ENCODE measurements at places on chromosomes 5 and 9.

DNA sequence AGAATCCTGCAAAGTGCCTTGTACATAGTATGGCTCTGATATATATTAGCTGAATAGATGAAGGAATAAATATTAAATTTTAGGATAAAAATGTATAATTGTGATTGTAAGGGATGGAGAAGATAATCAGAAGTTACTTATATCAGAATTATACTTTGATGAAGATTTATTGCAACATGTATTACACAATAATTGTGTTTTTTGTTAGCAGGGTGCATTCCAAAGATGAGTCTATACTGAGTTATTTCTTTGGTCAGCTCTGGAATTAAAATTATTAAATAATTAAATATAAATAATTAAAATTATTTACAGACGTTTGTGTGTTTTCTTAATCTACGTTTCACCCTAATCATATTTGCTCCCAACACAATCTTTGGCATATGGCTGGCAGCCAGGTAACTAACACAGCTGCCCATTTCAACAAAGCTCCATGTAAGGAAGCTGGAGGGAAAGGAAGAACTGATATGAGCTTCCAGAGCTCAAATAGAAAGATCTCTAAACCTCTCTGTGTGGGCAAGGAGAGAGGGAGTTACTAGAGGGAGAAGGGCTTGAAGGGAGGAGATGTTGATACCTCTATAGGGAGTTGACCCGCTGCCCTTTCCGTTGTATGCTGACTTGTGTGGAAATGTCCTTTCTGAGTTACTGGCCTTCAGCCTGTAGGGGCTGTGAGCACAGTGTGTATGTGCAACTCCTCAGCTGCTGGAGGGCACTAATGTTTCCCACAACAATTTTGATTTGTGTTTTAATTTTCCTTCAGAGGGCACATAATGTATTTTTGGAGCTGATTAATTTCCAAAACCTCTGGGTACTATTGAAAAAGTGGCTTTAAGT is 403.4 kb downstream of the MAN2A1 start:
- no peak for DNase-seq

DNA sequence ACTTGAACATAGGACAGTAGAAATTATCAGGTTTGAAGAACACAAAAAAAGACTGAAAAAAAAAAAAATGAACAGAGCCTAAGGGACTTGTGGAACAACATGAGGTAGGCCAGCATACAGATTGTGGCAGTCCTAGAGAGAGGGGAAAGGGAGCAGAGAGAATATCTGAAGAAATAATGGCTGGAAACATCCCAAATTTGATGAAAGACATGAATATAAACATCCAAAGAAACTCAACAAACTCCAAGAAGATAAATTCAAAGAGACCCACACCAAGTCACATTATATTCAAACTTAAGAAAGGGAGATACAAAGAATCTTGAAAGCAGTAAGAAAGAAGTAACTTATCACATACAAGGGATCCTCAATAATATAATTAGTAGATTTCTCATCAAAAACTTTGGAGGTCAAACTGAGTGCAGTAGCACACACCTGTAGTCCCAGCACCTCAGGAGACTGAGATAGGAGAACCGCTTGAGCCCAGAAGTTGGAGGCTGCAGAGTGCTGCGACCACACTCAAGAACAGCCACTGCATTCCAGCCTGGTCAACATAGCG is 9.1 kb downstream of the PLAA start:
- DNase-seq, result no peak

- no peak for DNase-seq
Observed at GRCh38 chr5:28780083-28780692, 1741.8 kb upstream of the CDH9 start.

- DNase-seq, result no peak
Observed at GRCh38 chr9:90724880-90725279, 76.7 kb upstream of the SYK start.

DNA sequence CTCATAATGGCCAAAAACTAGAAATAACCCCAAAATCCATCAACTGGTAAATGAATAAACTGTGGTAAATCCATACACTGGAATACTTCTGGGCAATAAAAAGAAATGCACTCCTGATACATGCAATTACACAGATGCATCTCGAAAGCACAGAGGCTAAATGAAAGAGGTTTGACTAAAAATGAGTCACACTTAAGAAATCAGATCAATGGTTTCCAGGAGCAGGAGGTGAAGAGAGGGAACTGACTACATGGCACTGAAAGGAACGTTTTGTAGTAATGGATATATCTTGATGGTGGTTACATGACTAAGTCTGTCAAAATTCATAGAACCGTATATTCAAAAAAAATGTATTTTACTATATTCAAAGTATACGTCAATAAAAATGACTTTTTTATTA is 42.4 kb downstream of the STRBP start:
- no peak for DNase-seq

DNA sequence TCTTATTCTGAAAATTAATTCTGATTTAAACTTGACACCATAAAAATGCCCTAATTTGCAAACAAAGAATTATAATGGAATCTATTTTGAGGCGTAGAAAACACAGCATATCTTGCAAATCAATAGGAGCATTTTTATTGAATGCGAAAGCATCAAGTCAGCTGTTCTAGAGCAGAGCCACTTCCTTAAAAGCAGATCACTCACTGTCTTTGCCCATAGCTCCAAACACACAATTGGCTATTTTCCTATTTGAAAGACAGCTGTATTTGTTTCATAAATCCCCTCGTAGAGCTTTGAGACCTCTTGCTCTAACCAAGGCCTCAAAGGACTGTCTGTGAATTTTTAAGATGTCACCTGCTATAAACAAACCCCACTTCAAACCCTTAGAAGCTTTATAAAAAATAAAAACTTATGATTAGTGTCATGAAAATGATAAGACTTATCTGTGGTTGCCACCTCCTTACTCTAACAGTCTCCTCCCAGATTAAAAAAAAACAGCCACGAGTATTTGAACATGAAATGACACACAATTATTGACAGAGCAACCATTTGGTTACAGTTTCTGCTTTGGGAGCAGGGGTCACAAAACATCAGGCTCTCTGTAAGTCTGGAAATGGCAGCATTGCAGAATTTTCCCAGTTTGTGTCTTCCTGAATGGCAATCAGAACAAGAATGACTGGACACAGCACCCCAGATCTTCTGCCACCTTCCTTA is 75.6 kb upstream of the RASEF start:
- no peak for DNase-seq

GRCh38 chr5:175479125-175479881 is 943 bp downstream of the SFXN1 start:
- no peak for DNase-seq

DNA sequence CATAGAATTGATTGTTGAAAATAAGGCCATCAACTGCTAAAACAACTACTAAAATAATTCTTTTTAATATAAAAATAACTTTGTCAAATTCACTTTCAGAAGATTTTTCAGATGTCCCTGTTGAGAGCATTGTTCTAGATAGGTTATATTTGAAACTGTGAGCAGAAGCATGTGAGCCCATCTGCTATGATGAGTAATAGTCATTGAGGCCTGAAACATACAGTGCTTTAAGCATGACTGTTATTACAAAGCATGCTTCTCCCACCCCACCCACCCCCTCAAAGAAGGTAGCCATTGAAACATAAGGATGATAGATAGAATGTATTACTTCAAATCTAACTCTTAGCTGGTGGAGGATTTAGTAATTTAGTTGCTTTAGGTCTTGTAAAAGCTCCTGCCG is 86.0 kb downstream of the UHRF2 start:
- DNase-seq, result no peak

GRCh38 chr9:6937209-6937608 is 179.4 kb downstream of the KDM4C start:
- DNase-seq, result no peak

DNA sequence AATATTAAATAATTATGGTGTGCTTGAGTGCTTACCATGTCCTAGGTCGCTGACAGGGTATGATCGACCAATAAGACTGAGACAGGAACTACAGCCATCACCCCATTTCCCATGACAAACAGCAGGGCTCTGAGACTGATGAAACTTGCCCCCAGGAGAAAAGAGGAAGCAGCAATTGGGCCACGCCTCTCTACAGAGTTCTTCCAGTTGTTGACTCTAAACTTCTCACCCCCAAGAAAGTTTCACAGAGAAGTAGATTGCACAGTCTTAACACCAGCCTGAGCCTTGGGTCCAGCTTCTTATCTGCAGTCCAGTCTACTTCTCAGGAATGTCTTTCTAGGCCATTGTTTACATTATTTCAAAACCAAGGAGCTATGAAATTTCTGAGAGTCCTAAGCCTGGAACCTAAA is 182.2 kb upstream of the ANKRD55 start:
- peak; percentile 76 for DNase-seq

DNA sequence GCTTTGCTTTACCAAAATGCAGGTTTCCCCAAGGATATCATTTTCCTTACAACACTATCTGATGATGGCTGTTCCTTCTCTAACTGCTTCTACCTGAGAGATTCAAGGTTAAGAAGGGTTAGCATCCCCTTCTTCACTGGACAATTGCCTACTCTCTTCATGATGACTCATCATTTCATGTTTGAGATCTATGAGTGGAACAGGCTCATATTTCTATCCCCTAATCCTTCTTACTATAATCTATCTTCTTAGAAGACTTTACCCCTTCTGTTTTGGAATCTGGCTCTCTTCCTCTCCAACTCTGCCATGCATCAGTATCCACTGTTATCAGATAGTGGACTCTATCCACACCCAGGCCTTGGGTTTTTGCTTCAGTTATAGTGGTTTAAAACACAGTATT is 54.3 kb downstream of the NR3C1 start:
- DNase-seq, result no peak

- DNase-seq, result no peak
Observed at GRCh38 chr9:77598524-77598923, 49.6 kb downstream of the GNA14 start.

GRCh38 chr9:128361986-128362646 is 9.1 kb upstream of the URM1 start:
- peak; percentile 71 for DNase-seq

DNA sequence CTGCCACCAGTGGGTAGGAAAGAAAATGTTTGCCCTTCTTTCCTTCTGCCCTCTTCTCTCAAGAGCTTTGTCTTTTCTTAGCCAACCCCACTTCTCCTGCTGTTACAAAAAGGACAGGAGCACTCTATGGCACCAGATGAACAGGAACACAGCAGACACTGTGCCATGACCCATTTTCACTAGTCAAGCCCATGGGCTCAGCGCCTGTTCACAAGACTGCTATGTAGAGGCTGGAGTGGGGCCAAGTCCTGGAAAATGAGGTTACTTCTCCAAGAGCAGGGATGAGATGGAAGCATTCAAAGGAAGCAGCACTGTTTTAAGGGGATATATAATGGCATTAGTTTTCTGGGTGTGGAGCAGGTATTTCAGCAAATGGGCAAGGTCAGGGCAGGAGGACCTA is 46.8 kb upstream of the GRAMD2B start:
- no peak for DNase-seq

DNA sequence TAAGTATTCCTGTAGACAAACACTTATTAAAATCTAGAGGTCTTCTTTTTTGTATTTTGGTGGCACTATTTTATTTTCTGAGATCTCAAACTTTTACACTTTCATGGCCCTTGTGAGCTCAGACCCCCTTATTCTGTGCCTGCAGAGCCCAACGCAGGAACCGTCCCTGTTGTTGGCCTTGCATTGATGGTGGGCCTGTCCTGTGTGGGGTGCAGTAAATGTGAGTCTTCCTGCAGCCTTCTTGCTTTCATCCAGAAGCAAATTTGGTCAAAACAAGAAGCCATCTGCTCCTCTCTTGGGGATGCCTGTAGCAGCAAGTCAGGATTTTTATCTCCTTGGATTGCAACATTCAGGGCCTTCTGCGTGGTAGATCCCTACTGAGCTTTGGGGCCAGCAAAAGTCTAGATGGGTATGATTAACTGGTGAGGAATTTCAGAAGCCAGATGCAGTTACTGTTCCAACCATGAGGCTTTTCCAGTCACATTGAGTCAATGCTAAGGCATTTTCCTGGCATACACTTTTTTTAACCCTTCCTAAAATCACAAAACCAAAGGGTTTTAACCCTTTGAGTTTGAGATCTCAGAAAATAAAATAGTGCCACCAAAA is 31.7 kb downstream of the BASP1 start:
- DNase-seq, result no peak

DNA sequence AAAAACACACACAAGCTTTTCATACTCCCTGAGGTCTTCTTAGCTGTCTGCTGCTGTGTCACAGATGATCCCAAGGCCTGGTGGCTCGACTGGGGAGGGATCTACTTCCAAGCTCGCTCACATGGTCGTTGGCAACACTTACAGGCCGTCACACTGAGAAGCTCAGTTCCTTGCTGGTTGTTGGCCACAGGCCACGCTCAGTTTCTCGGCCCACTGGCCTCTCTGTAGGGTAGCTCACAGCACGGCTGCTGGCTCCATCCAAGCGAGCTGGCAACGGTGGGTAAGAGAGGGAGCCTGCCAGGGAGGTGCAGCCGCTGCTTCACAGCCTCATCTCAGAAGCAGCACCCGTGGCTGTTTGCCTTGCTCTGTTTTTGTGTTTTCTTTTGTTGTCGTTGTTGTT is 43.8 kb upstream of the GFPT2 start:
- no peak for DNase-seq

DNA sequence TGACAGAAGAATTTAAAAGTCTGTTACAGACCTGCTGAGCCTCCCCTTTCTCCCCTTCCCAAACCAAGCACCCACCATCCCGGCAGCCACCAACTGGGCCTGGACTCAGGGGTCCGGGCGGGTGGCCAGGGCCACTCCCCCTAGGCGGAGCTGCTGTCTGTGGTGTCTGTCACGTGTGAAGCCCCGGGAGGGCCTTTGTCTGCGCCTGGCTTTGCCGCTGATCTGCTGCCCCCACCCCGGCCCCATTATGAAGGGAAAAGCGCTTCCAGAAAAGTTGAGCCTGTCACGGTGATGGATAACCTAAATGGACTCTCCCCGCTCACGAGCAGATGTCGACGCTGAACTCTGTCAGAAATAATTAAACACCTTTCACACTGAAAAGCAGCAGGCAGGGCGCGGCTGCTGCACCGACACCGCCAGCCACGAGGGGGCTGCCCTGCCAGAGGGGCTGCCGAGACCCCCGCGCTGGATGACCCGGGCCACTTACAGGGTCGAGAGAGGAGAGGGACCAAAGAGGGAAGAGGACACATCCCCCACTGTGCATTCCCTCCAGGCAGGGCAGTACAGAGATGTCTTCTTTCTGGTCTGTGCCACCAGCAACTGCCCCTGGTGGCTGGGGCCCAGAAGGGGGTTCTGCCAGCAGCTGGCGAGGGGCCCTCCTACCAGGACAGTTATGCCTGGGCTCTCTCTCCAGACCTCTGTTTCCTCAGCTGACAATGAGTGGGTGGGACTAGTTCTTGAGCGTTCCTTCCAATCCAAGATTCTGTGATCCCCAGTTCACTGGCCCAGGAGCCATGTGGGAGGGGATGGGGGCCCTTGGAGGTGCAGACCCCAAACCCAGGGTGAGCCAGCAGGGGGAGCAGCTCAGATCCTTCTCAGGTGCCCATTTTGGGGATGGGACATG is 36.0 kb upstream of the BARHL1 start:
- no peak for DNase-seq

DNA sequence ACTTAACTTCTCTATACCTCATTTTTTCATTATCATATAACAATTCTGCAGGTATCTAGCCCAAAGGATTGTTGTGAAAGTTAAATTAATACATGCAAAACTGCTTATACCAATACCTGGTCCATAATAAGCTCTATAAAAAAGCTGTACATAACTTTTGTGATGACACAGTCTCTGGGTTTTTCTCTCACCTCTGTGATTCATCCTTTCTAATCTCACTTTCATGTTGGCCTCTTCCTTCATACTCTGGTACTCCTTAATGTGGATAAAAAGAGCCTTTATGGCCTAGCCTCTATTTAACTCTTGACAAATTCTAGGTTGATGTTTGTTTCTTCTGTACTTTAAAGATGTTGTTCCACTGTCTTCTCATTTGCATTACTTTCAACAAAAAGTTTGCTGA is 162.9 kb upstream of the ACOT12 start:
- no peak for DNase-seq

All from CD4-positive, alpha-beta T cell treated with Interferon alpha-2 for 1 hour (primary cell).